Ureter (tissue), 1 donor: ENCODE measurements at places on chromosomes 7 and 10. TPM values are rescaled to one million over a fixed set of nuclear protein-coding genes. Genes with fewer than 3 reads are reported as not detected.

DNA sequence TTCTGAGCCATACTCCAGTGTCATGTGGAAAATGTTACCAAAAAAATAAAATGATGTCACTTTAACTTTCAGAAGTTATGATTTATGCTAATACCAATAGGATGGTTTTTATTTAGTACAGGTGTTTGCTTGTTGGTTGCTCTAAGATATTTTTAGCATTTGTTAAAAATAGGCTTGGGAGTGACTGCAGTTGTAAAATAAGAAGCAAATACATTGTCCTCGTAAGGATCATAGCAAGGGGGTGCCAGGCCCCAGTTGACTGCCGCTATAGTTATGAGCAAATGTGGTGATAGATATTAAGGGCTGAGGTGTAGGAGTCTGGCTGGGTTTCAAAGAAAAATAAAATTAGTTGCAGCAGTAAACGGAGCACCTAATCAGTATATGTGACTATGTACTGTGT lies 354.4 kb upstream of the BMPER start:
- no peak for DNase-seq

GRCh38 chr10:127243490-127244272 lies 47.3 kb upstream of the INSYN2A start:
- no peak for DNase-seq

DNA sequence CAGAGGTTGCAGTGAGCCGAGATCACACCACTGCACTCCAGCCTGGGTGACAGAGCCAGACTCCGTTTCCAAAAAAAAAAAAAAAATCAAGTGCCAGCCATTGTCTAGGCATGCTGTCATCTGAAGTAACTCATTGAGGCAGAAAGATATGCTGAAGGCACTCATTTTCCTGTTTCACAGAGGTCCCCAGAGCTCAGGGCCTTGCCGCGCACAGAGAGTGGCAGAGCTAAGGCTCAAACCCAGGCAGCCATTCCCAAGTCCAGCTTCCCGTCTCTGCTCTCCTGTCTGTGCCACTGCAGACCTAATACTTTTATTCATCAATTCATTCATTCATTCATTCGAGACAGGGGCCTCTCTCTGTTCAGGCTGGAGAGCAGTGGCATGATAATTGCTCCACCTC lies 3.5 kb downstream of the GRIFIN start:
- no peak for DNase-seq

- peak; percentile 51 for DNase-seq
Observed at GRCh38 chr7:114084472-114085312, 165.9 kb upstream of the PPP1R3A start.

DNA sequence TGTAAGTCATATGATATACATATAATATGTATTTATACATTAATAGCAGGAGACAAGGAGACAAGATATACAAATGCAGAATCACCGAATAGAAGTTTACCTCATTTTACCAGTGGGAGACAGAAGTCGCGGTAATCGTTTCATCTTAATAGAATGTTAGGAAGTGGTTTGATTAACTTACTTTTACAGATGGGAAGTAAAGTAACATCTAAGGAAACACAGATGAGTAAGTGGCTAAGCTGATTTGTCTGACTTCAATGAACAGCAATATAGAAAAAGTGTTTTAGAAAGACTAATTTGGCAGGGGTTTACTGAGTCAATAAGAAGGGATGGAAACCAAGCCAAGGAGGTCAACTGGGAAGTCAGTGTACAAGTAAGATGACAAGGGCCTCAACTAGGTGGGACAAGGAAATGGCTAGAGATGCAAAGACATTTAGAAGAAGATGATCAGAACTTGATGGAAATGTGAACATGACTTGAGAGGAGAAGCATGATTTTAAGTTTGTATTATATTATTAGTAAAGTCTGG lies 36.2 kb upstream of the FAM133B start:
- no peak for DNase-seq

DNA sequence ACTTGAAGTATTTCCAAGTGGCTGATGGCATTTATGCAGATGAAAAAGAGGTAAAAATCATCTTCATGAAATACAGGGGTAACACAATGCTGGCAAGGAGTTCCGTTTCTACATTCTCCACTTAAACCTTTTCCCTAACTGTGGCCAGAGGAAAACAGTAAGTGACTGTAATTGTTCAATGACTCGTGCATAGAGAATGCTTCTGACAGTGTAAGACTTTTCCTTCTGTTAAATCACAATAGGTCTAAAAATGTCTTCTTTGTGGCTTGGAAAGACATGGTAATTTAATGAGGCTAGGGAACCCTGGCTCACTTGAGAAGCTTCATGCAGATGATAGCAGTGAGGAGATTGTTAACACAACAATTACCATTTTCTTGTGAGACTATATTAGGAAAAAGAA lies 50.3 kb upstream of the RSU1 start:
- DNase-seq = no peak

DNA sequence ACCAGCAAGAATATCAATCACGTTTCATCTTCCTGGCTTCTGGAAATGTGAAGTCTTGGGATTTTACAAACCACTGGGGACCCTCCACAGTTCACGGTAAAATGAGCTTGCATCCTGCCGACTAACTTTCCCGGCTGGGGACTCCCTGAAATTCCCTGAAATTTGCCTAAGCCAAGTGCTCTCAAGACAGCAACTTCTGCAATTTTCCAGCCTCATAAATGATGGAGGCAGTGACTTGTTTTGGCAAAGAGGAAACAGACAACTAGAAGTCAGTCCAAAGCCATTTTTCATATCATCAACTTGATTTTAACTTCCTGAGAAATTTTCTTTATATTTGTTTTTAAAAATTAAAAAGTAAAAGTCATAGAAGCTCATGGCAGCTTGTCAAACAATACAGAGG lies 212.3 kb downstream of the FANK1 start:
- DNase-seq = no peak

Gene RAB19
- 3.7 TPM for total RNA-seq

Gene RAPGEF5
- total RNA-seq = 56.9 TPM
